ENCODE measurements at places on chromosomes 13 and 19.
A peak's percentile ranks its signal among the peaks of the same experiment; 100 is the strongest.

- DNase-seq = no peak
These were observed 28.9 kb upstream of the KPNA3 start for GRCh38 chr13:49821216-49822009.

- DNase-seq = no peak
These were observed 14.5 kb upstream of the ZBTB32 start for GRCh38 chr19:35689836-35690235.

DNA sequence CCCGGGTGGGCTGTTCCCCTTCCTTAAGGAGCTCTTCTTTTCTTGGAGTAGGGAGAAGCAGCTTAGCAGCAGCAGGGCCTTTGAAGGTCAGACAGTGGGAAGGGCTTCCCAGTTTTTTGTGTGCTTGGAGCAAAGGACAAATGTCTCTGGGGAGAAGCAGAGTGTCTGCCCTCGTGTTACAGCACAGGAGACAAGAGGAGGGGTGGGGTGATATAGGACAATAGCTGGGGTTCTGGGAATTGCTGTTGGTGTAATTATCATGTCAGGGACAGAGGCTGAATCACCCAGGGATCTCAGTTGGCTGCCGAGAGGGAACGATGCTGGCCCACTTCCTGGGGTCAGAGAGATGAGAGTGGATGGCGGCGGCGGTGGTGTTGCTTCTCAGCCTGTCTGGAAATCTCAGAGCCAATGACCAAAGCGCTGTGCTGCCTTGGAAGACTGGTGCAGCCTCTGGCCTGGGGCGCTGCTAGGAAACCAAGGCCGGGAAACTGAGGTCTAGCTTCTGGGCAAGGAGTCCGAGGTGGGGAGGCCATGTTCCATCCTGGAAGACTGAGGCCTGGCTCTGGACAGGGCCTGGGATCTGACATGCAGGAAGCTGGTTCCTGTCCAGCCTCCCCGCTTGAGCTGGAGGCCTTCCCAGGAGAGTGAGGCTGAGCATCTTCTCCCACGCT is 1.2 kb downstream of the INAFM1 start:
- peak; percentile 93 for DNase-seq

DNA sequence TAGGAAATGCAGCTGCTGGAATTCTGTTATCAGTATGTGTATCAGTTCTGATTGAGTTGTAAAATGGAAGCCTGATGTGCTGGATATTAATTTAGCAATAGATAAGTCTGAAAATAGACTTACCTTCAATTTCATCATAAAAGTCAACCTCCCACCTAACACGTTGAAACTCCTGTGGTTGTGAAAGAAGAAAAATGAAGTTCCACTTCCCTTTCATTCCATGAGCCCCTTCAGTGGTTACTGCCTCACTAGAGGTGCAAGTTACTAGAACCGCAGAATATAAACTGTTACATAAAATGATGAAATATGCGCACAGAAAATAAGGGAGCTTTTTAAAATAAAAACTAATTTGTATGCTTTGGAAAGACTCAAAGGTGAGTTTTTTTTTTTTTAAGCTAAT is 249.2 kb downstream of the SHISA2 start:
- no peak for DNase-seq

DNA sequence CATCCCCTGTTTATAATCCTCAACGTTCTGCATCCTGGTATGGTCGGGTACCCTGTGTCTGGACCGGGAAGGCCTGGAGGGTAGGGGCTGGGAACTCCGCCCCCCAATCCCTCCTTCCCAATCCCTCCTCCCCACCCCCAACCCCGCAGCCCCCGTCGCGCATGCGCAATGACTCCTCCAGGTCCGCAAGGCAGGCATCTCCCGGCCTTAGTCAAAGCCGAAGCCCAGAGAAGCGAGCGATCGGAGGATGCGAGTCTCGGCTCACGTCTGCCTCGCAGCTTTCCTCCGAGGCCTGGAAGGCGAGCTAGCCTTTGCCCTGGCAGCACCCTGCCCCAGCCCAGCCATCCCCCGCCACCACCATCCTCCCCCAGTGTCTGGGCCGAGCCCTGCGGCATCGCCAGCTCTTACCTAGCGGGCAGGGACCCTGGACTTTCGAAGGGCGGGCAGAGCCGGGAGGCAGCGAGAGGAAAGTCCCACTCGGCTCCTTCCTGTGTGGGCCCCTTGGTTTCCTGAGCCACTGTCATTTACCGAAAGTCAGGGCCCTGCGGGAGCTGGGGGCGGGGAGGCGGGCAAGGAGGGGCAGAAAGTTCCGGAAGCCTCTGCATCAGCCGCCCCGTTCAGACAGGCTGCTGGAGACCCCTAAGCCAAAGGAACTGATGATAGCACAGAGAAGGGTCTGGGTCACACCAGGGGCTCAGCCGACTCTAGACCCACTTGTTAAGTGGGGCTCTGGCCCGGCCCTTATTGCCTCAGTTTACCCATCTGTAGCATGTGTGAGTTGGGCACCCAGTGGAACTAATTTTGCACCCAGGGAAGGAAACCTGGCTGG is at the start of gene JAK3:
JAK3 (minus strand) TSS at position 445 of the 829 bp plus-strand sequence. CDS start 3,565 bp downstream, outside the sequence.
- DNase-seq = peak; percentile 99

- DNase-seq = peak; percentile 59
These were observed 28.6 kb upstream of the CYP2B6 start for GRCh38 chr19:40962460-40962961.

DNA sequence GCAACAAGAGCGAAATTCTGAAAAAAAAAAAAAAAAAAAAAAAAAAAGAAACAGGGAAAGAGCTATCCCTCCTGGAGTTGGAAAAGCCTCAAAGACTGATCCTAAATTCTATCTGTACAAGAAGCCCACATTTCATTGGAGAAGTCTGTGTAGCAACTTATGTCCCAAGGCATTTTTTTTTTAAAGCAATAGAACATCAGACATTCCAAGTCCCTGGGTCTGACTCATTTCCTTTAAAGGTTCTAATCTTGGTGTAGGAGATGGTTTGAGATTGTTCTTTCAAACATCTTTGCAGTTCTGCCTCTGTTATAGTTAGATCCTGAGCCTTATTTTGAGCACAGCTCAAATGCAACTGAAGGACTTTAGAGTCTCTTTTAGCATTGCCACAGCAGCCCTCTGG is 706.5 kb upstream of the MIR17HG start:
- DNase-seq = no peak

DNA sequence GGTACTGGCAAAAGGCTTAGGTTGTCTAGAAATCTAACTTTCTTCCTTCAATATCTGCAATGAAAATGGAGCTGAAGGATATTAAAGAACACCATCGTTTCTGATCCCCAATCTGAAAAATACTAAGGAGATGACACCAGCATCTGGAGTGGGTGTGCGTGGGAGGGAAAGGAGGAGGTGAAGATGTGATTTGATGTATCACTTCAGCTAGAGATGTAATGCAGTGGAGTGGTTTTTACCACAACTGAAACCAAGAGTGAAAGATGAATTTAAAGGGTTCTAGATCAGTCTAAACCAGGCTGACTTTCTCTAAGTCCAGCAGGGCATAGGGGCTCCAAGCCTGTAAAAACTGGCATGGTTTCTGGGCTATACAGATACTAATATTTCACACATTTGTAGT is 148.4 kb downstream of the AKAP11 start:
- peak; percentile 26 for DNase-seq

DNA sequence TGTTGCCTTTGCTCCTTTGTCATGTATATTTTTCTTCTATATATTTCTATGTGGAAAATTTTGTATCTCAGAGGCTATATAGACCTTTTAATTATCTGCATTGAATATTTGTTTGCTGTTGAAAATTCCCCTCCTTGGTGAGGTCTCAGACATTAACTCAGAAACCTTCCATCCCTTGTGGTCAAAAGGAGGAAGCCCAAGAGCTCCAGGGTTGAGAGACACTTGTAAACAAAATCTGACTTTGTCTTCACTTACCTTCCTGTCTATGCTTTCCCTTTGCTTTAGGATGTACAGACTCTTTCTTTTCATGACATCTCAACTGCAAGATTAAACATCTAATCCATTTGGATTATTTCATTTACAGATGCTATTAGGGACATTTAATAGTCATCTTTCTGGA is 157.5 kb downstream of the PCDH20 start:
- no peak for DNase-seq

GRCh38 chr19:31015778-31016177 is 333.5 kb downstream of the TSHZ3 start:
- no peak for DNase-seq

GRCh38 chr19:28482221-28482620 is 730.7 kb downstream of the UQCRFS1 start:
- no peak for DNase-seq

- no peak for DNase-seq
These were observed 2.3 kb upstream of the KBTBD7 start for GRCh38 chr13:41196620-41197019.

GRCh38 chr19:43316591-43317319 is 36.7 kb upstream of the CD177 start:
- no peak for DNase-seq

- no peak for DNase-seq
These were observed 772.9 kb upstream of the SLITRK6 start for GRCh38 chr13:86572115-86572514.

DNA sequence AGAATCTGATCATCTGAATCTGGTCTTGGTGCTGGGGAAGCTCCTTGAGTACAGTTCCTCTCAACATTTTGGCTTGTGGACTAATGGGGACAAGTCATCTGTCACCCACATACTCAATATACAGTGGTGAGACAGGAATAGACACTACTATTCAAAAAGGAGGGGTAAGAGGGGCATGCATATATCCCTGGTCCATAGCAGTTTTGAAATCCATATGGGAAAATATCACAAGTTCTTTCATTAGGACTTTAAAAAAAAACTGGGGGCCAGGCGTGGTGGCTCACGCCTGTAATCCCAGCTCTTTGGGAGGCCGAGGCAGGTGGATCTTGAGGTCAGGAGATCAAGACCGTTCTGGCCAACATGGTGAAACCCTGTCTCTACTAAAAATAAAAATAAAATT is 20.3 kb upstream of the PPP5C start:
- no peak for DNase-seq

GRCh38 chr13:76503766-76504165 is 382.4 kb downstream of the KCTD12 start:
- no peak for DNase-seq

- no peak for DNase-seq
These were observed 224.7 kb downstream of the ZNF536 start for GRCh38 chr19:30596813-30597399.

GRCh38 chr13:111952032-111952431 is 114.9 kb upstream of the SOX1 start:
- DNase-seq = no peak

- DNase-seq = peak; percentile 91
These were observed 3.2 kb downstream of the CRLF1 start for GRCh38 chr19:18603255-18603957.

DNA sequence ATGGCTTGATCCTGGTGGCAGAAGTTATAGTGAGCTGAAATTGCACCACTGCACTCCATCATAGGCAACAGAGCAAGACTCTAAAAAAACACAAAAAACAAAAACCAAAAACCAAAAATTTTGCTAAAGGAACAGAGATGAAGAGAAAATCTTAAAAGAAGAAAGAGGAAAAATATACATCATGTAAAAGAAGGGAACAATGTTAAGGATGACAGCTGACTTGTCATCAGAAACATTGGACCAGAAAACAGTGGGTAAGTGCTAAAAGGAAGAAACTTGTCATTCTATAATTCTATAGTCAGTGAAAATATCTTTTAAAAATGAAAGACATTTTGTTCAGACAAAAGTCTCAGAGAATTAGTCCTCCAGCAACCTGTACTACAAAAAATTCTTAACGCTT is 93.8 kb downstream of the WASF3 start:
- DNase-seq = no peak

GRCh38 chr19:14114854-14115253 is 2.7 kb downstream of the PRKACA start:
- peak; percentile 92 for DNase-seq

- DNase-seq = peak; percentile 95
These were observed 1.2 kb downstream of the APLP1 start for GRCh38 chr19:35869327-35870123.

- no peak for DNase-seq
These were observed 1367.2 kb downstream of the EFNB2 start for GRCh38 chr13:105168295-105168694.

GRCh38 chr19:35114353-35115176 is 1.1 kb upstream of the FXYD3 start:
- DNase-seq = peak; percentile 97

GRCh38 chr13:32041429-32041828 is 9.9 kb downstream of the FRY start:
- DNase-seq = no peak

DNA sequence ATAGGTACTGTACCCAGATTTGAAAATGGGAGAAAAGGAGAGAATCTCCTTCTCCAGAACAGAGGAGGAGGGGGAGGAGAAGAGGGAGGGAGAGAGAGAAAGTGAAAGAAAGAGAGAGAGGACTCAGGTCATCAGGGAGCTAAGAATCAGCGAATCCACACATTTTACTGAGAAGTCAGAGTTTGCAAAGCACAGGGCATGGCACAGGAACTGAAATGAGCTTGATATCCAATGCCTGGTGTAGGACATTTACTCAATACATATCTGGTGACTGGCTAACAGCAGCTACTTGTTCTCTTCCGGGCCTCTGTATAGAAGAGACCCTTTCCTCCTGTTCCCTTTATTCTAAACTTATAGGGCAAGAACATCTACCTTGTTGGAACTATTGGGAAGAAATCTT is 375.1 kb downstream of the KLF5 start:
- no peak for DNase-seq

- no peak for DNase-seq
These were observed 1524.0 kb downstream of the SLITRK1 start for GRCh38 chr13:82358284-82358683.

- no peak for DNase-seq
These were observed 2.5 kb downstream of the ZC3H4 start for GRCh38 chr19:47111006-47111621.

DNA sequence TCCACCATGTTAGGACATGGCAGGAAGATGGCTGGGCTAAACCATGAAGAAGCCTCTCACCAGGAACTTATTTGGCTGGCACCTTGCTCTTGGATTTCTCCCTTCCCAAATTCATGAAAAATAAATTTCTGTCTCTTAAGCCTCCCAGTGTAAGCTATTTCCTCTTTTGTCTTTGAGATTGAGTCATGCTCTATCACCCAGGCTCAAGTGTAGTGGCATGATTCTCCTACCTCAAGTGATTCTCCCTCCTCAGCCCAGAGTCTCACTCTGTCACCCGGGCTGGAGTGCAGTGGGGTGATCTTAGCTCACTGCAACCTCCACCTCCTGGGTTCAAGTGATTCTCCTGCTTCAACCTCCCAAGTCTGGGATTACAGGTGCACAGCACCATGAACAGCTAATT is 12.6 kb downstream of the ZNF888 start:
- DNase-seq = no peak

DNA sequence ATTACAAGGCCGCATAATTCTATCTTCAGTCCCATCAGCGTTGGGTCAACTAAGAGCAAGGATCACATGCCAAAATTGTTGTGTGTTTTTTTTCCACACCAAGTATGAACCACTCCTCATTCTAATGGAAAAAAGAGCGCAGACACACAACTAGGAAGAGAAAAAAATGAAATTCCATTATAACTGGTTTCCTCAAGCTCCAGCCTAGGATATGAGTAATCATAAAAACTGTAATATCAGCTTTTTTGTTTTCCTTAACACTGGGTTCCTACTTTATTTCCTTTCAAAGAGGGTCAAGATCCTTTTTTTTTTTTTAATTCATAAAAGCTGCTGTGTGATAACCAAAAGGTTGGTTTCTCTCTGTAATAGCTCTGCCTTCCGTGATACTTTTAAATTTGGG is 19.4 kb downstream of the TSHZ3 start:
- no peak for DNase-seq
